ENCODE measurements at places on chromosomes 11 and 22.

DNA sequence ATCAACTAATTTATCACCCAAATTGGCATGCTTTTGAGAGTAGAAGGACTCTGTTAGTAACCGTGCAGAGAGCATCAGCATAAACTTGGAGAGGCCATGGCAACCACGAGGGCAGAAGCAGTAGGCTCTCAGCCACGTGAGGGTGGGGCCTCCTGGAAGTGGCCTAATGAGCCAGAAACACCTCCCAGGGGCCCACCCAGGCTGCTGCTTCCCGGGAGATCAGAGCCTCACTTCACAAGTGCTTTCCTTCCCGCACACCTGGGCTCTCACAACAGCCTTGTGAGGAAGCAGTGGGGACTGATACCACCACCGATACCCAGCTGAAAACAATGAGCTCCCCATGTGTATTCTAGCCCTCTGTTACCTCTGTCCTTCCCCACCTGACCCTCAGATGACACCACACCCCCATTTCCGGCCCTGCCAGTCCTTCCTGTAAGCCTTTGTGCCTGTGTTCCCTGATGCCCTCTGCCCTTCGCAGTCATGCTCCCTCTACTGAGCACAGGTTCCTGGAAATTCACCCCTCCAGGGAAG is 17.0 kb downstream of the TRIM29 start:
- DNase-seq: no peak
- H3K27me3 ChIP-seq: no peaks in the 10 kb centered on the region
- no peak overlapping the region for H3K4me3 ChIP-seq
- H3K27ac ChIP-seq: no peak overlapping the region
- H3K36me3 ChIP-seq: no peaks in the 10 kb centered on the region
- no peaks in the 10 kb centered on the region for H3K4me1 ChIP-seq

GRCh38 chr22:38067028-38067415 is 9.8 kb downstream of the PICK1 start:
- H3K27me3 ChIP-seq: no peaks in the 10 kb centered on the region
- peaks cover 24% of the 10 kb centered on the region for H3K36me3 ChIP-seq

DNA sequence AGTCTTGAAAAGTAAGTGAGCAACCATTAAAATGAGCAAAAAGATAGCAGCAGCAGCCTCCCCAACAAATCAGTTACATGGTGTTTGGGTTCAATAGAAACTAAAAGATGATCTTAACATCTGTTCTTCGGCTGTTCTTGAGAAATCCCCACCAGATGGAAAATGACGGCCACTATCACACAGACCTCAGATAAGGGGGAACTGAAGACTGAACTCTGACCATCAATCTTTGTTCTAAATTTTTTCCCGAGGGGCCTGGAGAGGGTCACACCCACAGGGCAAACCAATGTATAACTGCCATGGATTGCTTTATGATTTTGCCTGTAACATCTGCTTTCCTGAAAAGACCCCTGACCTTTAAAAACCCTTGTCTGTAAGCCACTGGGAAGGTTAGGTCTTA is 624.8 kb upstream of the KIRREL3 start:
- no peaks in the 10 kb centered on the region for H3K36me3 ChIP-seq
- H3K4me1 ChIP-seq: no peaks in the 10 kb centered on the region
- H3K27me3 ChIP-seq: no peaks in the 10 kb centered on the region
- no peak overlapping the region for H3K4me3 ChIP-seq

- no peaks in the 10 kb centered on the region for H3K27me3 ChIP-seq
- H3K4me3 ChIP-seq: no peak overlapping the region
- DNase-seq: peak; percentile 83
Measured at GRCh38 chr11:123381817-123382554, 48.1 kb upstream of the GRAMD1B start.

GRCh38 chr11:86502137-86502642 is 127.5 kb downstream of the CCDC81 start:
- H3K27ac ChIP-seq: no peak overlapping the region
- H3K4me1 ChIP-seq: peaks cover 6% of the 10 kb centered on the region
- H3K36me3 ChIP-seq: no peaks in the 10 kb centered on the region
- no peak overlapping the region for H3K4me3 ChIP-seq
- H3K27me3 ChIP-seq: peaks cover 3% of the 10 kb centered on the region
- DNase-seq: no peak

- no peak for DNase-seq
- no peak overlapping the region for H3K4me3 ChIP-seq
- H3K27me3 ChIP-seq: no peaks in the 10 kb centered on the region
- H3K4me1 ChIP-seq: no peaks in the 10 kb centered on the region
- H3K36me3 ChIP-seq: no peaks in the 10 kb centered on the region
Measured at GRCh38 chr11:27874998-27875830, 175.0 kb upstream of the BDNF start.

DNA sequence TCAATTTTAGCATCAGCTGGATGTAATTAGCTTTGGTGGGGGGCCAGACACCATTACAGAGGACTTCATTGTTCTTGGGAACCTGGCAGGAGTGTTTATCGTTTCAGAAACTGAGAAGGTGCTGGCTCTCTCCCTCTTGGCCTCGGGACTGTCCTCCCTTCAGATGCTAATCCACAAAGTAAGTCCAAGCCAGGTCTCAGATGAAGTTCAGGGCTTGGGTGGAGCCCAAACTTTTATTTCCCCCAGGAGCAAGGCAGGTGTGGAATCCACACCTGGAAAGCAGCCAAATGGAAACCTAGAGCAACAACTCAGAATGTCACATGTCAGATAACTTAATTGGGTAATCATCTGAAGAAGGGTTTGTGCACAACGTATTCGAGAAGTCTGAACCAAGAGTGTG is 119.2 kb downstream of the ME3 start:
- peaks cover 1% of the 10 kb centered on the region for H3K36me3 ChIP-seq
- H3K4me3 ChIP-seq: no peak overlapping the region
- H3K27me3 ChIP-seq: no peaks in the 10 kb centered on the region
- no peak overlapping the region for H3K27ac ChIP-seq
- H3K4me1 ChIP-seq: no peaks in the 10 kb centered on the region

- no peaks in the 10 kb centered on the region for H3K4me1 ChIP-seq
- H3K27me3 ChIP-seq: no peaks in the 10 kb centered on the region
- no peak overlapping the region for H3K27ac ChIP-seq
- H3K4me3 ChIP-seq: no peak overlapping the region
- no peak for DNase-seq
- H3K36me3 ChIP-seq: peaks cover 3% of the 10 kb centered on the region
Measured at GRCh38 chr22:17205432-17205831, 13.8 kb downstream of the ADA2 start.

DNA sequence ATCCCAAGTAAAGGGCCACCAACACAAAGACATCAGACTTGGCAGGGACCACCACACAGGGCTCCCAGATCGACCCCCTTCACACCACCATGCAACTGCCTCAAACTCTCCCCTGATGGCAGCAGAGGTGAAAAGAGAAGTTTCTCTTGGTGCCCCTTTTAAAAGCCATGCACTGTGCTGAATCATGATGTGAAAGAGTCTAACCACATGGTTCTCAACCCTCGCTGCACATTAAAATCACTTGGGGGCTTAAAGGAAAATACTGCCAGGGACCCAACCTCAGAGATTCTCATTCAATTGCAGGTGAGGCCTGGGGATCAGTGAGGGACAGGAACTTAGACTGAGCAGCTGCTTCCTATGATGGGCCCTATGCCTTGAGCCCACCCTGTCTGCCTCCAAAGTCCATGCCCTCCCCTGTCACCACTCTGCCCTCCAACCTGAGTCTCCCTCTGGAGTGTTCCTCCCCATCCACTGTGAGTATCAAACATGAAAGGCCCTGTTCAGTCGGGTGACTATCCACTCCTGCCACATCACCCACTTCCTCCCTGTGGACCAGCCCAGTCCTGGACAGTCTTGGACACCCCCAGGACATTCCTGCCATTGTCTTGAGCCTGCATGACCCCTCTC is 40.8 kb downstream of the PLEKHA7 start:
- H3K4me1 ChIP-seq: peaks cover 9% of the 10 kb centered on the region
- no peaks in the 10 kb centered on the region for H3K27me3 ChIP-seq
- DNase-seq: no peak
- no peaks in the 10 kb centered on the region for H3K36me3 ChIP-seq

DNA sequence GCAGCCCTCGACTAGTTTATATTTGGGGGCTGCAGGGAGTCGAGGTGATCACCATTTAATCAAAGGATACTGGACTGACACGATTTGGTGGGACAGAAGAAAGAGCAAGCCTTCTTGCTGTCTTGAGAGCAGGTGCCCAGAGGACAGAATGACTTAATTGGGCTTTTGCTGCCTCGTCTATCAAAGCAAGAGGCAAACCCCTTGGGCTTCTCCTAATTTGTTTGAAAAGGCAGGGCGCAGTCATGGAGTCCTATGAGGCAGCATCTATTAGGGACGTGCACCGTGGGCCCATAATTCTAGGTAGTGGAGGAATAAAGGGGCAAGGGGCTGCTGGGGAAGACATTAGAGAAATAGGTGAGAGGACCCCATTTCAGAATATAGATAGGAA is 1411.3 kb downstream of the TBC1D22A start:
- no peak for DNase-seq
- H3K4me3 ChIP-seq: no peak overlapping the region
- H3K27ac ChIP-seq: no peak overlapping the region
- no peaks in the 10 kb centered on the region for H3K4me1 ChIP-seq
- no peaks in the 10 kb centered on the region for H3K36me3 ChIP-seq
- no peaks in the 10 kb centered on the region for H3K27me3 ChIP-seq

GRCh38 chr11:66559142-66559865 is 9.1 kb downstream of the CTSF start:
- peaks cover 8% of the 10 kb centered on the region for H3K27me3 ChIP-seq
- DNase-seq: peak; percentile 40
- no peak overlapping the region for H3K27ac ChIP-seq
- H3K4me3 ChIP-seq: no peak overlapping the region
- no peaks in the 10 kb centered on the region for H3K36me3 ChIP-seq

- no peak overlapping the region for H3K4me3 ChIP-seq
- peaks cover 10% of the 10 kb centered on the region for H3K4me1 ChIP-seq
- H3K36me3 ChIP-seq: peaks cover 26% of the 10 kb centered on the region
- no peak overlapping the region for H3K27ac ChIP-seq
- H3K27me3 ChIP-seq: no peaks in the 10 kb centered on the region
- DNase-seq: no peak
Measured at GRCh38 chr11:65532388-65533064, 7.6 kb downstream of the SCYL1 start.

- H3K4me1 ChIP-seq: peaks cover 2% of the 10 kb centered on the region
- H3K36me3 ChIP-seq: no peaks in the 10 kb centered on the region
- no peak overlapping the region for H3K27ac ChIP-seq
- H3K4me3 ChIP-seq: no peak overlapping the region
Measured at GRCh38 chr11:12057299-12057980, 49.0 kb upstream of the DKK3 start.

DNA sequence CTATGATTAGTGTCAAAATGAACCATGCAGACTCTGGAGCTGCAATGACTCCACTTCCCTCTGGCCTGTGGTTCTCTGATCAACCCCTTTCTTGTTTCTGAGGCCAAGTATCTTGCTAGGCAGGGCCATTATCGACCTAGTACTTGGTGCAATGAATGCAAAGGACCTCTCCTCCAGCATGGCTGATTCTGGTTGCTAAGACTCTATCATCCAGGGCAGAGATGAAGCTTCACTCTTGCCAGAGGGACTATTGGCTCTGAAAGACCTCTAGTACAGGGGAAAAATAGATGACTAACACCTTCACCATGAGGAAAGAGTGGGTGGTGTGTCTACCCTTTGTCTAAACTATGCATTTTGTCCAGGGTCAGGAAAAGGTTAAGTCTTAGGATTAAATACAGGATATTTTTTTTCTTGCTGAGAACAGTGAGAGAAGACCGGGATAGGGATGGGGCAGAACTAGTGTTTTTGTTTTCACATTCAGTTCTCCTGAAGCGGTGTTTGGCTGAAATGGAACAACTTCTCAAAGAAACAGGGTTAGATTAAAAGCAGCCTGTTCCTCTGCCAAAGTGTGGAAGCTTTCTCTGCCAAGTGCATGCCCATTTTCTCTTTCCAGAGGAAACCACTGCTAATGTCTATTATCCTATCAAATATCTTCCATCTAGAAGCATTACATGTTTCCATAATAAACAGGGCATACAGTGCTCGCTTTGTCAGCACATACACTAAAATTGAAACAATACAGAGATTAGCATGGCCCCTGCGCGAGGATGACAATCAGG is 5.0 kb upstream of the MTFP1 start:
- H3K36me3 ChIP-seq: peaks cover 40% of the 10 kb centered on the region
- H3K27ac ChIP-seq: peak overlapping the region; percentile 75
- DNase-seq: peak; percentile 21
- peak overlapping the region; percentile 25 for H3K4me3 ChIP-seq
- no peaks in the 10 kb centered on the region for H3K27me3 ChIP-seq

GRCh38 chr11:112225753-112226061 is 521 bp upstream of the PTS start:
- H3K4me3 ChIP-seq: peak overlapping the region; percentile 86
- H3K27ac ChIP-seq: peak overlapping the region; percentile 92

GRCh38 chr11:1076061-1076665 is 1.5 kb downstream of the MUC2 start:
- DNase-seq: peak; percentile 3
- H3K27me3 ChIP-seq: peaks cover 2% of the 10 kb centered on the region
- H3K36me3 ChIP-seq: no peaks in the 10 kb centered on the region
- no peaks in the 10 kb centered on the region for H3K4me1 ChIP-seq
- no peak overlapping the region for H3K4me3 ChIP-seq

DNA sequence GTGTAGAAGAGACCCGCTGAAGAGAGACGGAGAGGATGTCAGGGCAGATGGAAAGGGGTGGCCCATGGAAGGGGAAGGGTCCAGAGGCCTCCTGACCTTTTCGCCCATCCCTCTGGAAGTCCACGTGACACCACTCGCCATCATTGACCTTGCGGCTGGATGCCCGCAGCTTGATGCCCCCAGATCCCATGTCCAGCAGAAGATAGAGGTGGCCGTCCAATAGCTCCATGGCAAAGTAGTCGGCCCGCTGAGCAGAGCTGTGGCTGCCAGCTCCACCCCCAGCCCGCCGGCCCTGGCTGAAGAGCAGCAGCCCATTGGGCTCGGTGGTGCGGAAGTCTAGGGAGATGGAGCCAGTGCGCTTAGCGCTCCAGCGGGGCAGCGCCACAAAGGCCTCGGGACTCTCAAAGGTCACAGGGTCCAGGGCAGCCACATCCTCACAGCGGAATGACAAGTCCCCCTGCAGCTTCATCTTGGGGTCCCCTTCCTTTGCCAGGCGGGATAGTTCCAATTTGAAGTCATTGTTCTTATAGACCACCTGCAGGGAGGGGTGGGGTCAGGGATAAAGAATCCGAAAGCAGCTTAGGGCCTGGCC is 55.7 kb downstream of the NRXN2 start:
- H3K27me3 ChIP-seq: peaks cover 17% of the 10 kb centered on the region
- no peak for DNase-seq
- no peak overlapping the region for H3K4me3 ChIP-seq
- no peaks in the 10 kb centered on the region for H3K36me3 ChIP-seq

Measured in activated CD4-positive, alpha-beta memory T cell treated with anti-CD3 and anti-CD28 coated beads for 36 hours (primary cell).